ENCODE measurements at places on chromosomes 2 and 18. TPM values are rescaled to one million over a fixed set of nuclear protein-coding genes. Genes with fewer than 3 reads are reported as not detected.

DNA sequence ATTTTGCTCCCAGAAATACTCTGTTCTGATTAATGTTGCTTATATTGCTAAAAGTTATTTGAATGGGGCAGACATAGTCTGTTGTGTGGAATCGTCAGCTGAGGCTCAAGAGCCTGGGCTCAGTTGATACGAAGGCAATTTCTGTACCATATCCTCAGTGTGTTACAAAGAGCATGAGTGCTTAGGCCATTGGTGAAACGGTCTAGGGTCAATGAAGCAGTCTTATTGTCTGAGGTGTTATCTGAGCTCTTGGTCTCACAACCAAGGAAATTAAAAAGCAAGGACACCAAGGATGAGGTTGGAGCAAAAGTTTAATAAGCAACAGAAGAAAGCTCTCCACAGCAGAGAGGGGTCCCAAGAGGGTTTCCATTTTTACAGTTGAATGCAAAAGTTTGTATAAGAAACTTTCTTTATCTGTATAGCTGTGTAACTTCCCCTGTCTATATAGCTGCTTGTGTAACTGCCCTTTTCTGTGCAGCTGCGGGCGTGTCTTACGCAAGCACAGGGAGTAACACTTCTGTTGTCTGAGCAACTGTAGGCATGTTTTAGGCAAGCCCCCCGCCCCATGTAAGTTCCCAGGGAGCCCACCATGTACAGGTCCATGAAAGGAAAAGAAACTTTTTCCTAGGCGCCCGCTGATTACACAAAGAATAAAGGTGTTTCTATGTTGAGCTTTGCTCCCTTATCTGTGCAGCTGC, 40.6 kb upstream of the DSC1 start:
- no peak for DNase-seq

DNA sequence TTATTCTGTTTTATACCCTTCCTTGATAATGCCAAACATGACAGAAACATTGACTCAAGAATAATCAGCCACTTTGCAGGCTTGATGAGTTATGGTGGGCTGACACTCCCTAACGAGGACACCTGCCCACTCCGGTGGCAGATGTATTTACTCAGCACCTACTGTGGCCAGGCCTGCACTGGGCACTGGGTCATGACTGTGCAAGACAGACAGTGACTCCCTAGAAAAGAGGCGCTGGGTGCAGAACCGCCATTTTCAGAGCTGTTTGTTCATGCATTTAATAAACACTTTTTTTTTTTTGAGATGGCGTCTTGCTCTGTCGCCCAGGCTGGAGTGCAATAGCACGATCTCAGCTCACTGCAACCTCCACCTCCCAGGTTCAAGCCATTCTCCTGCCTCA, 32.5 kb downstream of the SNED1 start:
- DNase-seq: no peak

FEV gene
- not detected for total RNA-seq

DNA sequence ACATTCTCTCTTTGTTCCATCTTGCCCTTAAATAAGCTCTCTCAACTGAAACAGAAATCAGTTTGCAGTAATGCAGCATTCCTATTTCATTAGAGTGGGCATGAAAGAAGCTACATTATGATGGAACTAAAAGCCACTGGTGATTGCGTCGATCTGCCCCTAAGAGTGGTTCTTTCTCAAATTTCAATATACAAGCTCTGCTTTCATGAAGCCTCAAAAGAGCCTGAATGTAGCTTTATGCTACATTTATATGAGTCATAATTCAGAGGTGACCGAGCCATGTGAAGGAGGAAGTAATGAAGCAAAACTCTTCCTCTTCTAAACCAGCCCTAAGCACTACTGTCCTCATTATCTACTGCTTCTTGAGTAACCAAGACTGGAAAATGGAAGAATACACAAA, 64.8 kb upstream of the CYTIP start:
- DNase-seq: no peak

DNA sequence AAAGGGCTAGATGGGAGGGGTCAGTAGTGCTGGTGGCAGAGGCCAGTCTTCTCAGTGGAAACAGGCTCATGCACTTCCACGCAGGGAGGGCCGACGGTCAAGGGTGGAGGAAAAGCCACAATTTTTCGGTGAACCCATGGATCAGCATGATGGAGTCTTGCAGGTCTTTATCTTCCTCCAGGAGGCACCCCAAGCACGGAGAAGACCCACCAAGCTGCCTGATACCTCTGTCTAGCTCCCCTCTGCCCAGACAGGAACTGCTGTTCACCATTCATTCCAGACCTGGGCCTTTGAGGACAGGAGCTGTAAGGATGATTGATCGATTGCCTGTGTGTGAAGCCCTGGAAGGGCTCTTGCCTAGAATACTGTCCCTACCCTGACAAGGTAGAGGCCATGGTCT, 2.8 kb upstream of the LRRFIP1 start:
- no peak for DNase-seq

DNA sequence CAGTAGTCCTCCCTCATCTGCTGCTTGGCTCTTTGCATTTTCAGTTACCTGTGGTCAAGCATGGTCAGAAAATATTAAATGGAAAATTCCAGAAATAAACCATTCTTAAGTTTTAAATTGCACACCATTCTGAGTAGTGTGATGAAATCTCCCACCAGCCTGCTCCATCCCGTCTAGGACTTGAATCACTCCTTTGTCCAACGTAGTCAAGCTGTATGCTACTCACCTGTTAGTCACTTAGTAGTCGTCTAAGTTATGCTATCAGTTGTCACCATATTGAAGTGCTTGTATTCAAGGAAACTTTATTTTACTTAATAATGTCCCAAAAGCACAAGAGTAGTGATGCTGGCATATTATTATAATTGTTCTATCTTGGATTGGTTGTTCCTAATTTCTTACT, 172.5 kb downstream of the FIGN start:
- no peak for DNase-seq

GRCh38 chr2:99876956-99877355, 265.4 kb downstream of the AFF3 start:
- DNase-seq: no peak

KLF7 gene
- 22.5 TPM for total RNA-seq

KLHL30 gene
- 24.6 TPM for total RNA-seq

- no peak for DNase-seq
These were observed 86.9 kb downstream of the KCTD1 start for GRCh38 chr18:26461405-26461804.

LONRF2 gene
- 28.0 TPM for total RNA-seq

GRCh38 chr2:237480556-237480955, 6.5 kb upstream of the MLPH start:
- DNase-seq: no peak

GRCh38 chr18:73487966-73488365, 620.2 kb upstream of the NETO1 start:
- DNase-seq: no peak

DLX2 gene
- total RNA-seq: not detected

GRCh38 chr2:43218155-43218701, 8.2 kb downstream of the ZFP36L2 start:
- DNase-seq: peak; percentile 76

DNA sequence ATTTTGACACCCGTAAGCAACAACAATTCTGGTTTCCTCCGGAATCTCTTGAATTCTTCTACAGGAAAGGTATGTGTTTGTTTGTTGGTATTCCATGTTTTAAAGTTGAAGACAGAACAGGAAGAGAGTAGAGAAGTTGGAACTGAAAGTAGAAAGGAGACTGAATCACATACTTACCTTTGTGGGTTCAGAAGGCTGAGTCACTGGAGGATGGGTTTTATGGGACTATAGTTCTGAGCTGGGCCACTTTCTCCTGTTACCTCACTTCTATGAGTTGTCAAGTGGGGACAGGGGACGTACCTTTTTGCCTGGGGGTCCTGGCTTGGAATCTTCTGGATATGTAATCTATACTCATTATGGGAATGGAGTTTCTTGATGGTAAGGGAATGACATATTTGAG, 40.9 kb downstream of the KDM3A start:
- DNase-seq: no peak

DNA sequence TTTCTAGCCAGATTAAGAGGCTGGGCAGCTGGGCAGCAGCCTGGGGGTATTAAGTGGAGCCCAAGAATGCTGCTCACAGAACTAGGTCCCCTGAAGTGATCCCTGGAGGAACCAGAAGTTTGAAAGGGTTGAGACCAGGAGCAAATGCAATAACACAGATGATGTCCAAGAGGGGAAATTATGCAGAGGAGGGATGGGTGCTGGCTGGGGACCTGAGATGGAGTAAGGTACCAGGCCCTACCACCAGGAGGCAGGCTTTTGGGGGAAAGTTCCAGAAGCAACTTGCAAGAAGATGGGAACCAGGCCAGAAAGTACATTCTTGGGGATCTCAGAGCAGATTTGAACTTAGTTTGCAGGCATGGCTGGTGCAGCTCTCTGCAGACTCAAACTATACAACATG, 175.1 kb downstream of the NCK2 start:
- DNase-seq: no peak

- no peak for DNase-seq
These were observed 1.8 kb downstream of the MEMO1 start for GRCh38 chr2:32008805-32009515.

DNA sequence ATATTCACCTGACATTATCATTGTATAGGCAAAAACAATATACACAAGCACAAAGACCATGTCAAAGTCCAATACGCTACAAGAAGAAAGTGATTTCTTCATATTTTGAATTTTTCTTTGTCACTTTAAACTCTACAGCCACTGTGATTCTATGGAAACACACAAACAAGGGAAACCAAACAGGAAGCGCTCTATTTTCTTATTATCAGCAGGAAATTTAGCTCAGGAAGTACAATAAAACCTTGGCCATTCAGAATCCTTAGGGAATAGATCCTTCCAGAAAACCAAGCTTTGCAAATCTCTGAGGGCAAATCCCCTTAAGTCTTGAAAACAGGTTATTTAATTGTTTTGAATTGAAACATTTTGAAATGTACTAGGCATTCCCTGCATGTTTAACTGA, 336.2 kb downstream of the EPHA4 start:
- DNase-seq: no peak

All from heart right ventricle (tissue), 16 donors.